ENCODE measurements at places on chromosomes 2 and 18.

GRCh38 chr2:37390777-37391176, 46.3 kb downstream of the QPCT start:
- DNase-seq = no peak

GRCh38 chr2:71513721-71514120, 60.4 kb downstream of the DYSF start:
- no peak for DNase-seq

DNA sequence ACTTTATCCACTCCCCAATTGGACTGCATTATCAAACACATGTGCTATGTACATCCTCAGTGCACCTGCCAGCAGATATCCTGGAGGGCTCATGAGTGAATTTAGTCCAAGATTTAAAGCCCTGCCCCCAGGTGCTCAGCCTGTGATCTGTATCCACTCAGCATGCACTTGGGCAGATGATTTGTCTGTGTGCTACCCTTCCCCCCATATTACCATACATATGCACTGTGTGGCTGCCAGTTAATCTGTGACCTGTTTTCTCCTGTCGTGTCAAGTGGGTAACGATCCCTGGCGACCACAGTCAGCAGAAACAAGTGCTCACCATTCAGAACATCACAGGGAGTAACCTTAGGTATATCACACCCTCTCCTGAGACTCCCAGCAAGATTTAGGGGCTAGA, 10.2 kb downstream of the NAGK start:
- DNase-seq = no peak

DNA sequence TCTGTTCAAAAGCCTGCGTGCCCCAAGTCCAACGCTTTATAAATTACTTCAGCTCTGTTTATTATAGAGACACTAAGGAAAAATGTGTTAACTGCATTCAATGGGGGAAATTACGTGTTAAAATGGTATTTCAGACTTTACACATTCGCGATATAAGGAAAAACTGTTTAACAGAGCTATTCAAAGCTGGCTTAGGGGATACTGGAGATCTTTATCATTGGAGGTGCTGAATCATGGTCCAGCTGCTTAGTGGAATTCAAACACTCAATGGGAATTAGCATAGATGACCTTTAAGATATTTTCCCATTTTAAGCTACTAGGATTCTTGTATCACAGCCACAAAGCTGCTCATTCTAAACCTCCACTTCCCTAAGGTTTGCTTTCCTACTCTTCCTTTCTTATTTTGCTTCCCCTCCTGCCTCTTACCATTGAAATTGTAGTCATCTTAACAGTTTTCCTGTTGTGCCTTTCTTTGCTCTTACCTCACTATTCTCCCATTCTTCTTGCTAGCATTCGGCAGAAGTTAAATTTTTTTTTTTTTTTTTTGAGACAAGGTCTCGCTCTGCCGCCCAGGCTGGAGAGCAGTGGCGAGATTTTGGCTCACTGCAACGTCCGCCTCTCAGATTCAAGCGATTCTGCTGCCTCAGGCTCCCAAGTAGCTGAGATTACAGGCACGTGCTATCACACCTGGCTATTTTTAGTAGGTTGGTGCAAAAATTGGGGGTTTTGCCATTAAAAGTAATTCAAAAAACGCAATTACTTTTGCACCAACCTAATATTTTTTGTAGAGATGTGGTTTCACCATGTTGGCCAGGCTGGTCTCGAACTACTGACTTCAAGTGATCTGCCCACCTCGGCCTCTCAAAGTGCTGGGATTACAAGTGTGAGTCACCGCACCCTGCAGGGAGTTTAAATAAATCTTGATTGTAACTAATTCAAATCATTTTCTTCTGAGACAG, 6.5 kb downstream of the SULT6B1 start:
- DNase-seq = no peak

- DNase-seq = no peak
These were observed 15.8 kb downstream of the CCNYL1 start for GRCh38 chr2:207727261-207727660.

DNA sequence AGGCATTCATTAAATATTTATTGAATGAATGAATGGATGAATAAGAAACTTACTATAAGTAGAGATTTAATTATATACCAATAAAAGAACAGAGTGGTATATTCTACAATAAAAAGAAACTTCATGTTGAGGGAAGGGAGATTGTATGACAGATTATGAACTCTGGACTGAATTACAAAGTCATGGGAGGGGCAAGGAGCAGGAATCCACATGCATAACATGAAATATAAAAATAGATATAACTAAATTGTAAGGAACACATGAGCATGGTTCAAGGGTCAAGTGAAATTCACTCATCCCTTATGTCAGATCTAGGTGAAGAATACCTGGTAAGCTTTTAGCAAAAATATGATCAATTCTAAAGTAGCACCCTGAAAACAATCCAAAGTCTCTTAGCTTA, 27.1 kb upstream of the TLK1 start:
- DNase-seq = no peak

DNA sequence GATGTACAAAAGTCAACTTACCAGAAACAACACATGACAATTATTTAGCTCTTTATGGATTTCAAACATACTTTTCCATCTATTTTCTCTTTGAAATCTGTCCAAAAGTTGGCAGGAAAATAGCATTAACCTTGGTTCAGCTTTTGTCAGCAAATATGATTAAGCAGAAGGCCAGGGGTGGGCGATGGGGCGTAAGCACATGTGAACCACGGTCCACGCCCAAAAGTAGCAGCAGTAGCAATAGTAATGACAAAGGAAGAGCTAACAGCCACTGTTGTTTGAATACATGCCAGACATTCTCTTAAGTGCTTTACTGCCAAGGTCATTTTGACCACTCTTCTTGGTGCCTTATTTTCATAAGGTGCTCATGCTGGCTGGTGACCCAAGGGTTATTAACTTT, 73.5 kb downstream of the ANTXR1 start:
- no peak for DNase-seq

DNA sequence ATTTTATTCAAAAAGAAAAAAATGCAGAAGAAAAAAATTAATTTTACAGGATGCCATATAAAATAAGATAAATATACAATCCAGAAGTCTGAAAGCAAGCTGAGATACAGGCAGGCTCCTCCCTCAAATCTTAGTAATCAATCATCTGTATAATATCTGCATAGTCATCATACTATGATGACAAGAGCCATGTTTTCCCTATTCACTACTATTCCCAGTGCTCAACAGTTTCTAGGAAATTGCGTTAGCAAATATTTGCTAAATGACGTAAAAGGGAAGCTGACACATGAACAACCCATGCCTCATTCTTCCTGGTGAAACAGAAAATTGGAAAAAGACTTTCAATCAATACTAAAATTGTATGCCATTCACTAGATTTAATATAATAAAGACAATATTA, 793.2 kb downstream of the SUCLG1 start:
- no peak for DNase-seq

GRCh38 chr18:79532313-79533007, 136.7 kb downstream of the NFATC1 start:
- DNase-seq = no peak

Measured in NCI-H524 (cell line).